ENCODE measurements at places on chromosomes 11 and 22.

DNA sequence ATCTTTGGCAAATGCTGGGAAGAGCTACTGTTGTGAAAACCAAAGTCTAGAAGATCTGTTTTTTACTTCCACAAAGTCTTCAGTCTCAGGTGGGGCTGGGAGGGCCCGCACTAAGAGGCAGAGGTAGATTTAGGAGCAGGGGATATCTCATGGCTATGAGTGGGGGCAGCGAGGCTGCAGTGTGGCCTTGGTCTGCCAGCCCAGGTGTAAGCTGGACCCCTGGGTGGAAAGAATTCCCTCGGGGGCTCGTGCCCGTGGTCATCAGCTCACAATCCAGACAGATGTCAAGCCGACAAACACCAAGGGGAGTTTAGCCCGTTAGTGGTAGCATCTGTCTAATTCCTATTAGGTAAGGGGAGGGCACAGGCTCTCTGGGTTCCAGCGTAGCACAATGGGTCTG is 9.0 kb downstream of the PKNOX2 start:
- DNase-seq = no peak

DNA sequence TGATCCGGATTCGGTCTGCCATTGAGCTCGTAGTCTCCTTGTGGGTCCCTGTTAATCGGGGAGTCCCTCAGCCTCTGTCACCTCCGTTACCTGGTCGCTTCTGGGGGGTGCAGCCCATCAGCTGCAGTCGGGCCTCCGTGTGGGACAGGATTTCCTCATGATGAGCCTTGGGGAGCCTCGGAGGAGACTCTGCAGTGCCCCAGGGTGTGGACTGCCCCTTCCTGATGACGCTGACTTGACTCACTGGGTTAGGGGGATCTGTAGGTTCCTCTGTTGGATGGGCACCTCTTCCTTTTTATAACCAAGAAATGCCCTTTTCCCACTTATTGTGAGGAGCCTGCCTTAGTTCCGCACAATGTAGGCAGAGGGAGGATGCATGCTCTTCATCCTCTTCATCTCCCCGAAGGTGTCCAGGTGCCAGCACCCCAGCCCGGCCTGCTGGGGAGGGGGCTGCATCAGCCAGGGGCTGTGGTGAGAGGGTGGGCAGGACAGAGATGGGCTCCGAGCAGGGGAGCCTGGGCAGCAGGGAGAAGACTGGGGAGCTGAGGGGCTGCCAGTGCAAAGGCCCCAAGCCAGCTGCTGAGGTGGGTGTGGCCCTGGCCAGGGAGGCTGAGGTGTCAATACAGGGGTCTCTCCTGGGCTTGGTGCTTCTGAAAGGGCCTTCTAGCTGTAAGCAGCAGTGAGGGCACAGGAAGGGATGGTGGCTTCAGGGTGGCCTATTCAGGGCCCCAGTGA is 13.5 kb upstream of the TTLL8 start:
- no peak for DNase-seq

DNA sequence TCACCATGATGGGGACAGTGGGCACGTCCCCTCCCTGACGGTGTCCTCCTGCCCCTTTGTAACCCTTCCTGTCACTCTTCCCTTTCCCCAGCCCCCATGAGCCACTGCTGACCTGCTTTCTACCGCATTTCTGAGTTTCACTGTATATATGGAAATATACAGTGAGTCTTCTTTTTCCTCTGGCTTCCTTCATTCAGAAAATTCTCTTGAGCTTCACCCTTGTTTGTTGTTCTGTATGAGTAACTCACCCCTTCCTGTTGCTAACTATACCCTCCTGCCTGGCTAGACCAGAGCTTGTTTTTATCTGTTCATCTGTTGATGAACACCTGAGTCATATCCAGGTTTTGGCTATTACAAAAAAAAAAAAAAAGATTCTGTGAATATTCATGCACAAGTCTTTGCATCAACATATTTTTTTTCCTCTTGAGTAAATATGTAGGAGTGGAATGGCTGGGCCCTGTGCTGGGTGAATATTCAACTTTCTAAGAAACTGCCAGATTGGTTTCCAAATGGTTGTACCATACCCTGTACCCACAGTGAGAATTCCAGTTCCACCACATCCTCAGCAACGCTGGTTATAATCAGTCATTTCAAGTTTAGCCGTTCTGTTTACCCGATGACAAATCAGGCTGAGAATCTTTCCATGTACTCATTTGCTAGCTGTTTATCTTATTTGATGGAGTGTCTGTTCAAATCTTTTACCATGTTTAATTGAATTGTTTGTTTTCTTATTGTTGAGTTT is 62.0 kb downstream of the IGF2 start:
- no peak for DNase-seq

DNA sequence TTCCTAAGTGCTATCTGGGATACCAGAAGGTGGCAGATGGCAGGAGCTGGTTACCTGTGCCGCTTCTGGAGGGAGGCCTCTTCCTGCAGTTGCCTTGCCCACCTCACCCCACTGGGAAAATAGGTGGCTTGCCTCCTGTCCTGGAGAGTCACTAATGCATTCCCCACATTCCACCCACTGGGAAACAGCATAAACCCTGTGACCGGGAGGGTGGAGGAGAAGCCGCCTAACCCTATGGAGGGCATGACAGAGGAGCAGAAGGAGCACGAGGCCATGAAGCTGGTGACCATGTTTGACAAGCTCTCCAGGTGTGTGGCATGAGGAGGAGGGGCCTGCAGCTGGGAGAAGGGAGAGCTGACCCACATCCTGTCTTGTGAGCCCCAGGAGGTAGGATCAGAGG is 5.6 kb downstream of the RIC8A start:
- DNase-seq = no peak

GRCh38 chr11:44632466-44633123 is 67.1 kb downstream of the CD82 start:
- DNase-seq = no peak

DNA sequence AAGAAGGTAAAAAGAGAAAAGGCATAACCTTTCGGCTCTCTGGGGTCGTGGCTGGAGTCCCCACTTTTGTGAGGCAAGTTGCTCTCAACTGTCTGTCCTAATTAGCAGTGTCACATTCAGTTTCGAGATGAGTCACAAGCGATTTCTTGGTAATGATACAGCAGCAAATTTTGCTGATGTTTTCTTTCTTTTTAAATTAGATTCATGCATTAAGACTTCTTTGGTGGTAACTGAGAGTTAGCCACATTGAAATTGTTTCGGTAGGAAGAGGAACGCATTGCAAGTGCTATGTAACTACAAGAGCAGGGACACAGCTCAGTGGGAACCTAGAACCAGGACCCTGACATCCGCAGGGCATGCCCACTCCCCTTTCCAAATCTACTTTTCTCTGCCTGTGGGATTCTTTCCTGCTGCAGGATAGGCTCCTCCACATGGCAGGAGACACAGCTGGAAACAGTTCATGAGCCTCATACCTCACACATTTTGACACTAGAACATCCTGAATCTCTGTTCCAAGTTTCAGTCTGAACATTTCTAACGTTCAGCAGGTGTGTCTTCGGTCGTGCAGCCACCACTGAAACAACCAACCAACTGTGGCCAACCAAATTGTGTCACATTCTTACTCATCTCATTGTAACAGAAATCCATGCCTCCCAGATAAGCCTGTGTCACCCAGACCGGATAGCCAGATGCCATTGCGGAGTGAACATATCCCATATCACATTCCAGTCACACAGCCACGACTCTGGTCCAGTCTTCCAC is 987.6 kb downstream of the NTM start:
- no peak for DNase-seq
